Germinal center (tissue), 1 donor: ENCODE measurements at places on chromosomes 11 and 22.

- DNase-seq, result no peak
These were observed 107.6 kb downstream of the MED15 start for GRCh38 chr22:20615021-20615420.

GRCh38 chr11:66862559-66863037 is 5.7 kb downstream of the LRFN4 start:
- DNase-seq, result no peak

DNA sequence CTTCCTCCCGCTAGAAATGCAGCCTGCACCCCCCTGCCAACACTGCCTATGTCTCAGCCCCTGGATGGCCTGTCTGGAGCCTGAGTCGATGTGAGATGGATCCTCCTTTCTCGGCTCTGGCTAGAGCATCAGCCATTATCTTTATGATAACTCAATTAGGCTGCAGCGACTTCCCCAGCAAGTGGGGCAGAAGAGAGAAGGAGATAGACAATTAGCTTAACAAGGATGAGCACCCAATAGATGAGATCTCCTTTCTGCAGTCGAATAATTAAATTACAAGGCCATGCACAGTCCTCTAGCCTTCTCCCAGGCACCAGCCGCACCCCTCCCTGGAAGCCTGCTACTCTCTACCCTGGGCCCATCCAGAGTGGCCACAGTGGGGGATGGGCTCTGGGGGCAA is 179.3 kb downstream of the CEP164 start:
- no peak for DNase-seq

DNA sequence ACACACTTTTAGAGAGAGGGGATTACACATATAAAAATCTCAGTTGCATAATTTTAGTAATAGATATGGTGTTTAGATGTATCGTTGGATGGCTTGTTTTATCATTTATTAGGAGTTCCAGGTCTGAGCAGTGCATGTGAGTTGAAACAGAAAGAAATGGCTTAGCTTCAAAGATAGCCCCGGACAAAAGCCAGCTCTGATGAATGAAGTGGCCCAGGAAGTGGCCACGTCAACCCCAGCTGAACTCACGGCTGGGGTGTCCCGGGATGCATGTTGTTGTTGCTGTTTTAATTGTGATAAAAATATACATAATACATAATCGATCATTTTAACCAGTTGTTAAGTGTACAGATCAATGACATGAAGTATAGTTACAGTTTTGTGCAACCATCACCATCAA is 1513.6 kb downstream of the BRD1 start:
- no peak for DNase-seq

DNA sequence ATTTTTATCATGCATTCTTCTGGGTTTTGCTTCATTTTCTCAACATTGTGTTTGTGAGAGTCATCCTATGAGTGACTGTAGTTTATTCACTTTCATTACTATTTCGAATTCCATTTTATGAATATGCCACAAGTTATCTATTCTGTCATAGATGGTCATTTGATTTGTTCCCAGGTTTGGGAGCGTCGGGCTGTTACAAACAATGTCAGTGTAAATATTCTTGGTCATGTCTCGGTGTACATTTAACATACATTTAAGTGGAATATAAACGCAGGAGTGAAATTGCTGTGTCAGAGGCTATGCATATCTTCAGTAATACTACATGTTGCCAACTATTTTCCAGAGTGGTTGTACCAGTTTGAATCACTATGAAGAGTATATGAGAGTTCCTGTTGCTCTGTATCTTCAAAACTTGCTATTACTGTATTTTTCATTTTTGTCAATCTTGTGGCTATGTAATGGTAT is 2.4 kb downstream of the TRIM44 start:
- DNase-seq, result no peak

GRCh38 chr11:31981457-31981856 is 109.4 kb upstream of the RCN1 start:
- no peak for DNase-seq

GRCh38 chr11:95242845-95243605 is 12.0 kb upstream of the SESN3 start:
- DNase-seq, result no peak

GRCh38 chr22:45538281-45538680 is 35.6 kb downstream of the FBLN1 start:
- DNase-seq, result no peak

GRCh38 chr11:111334532-111335502 is 36.5 kb downstream of the POU2AF3 start:
- DNase-seq, result no peak

DNA sequence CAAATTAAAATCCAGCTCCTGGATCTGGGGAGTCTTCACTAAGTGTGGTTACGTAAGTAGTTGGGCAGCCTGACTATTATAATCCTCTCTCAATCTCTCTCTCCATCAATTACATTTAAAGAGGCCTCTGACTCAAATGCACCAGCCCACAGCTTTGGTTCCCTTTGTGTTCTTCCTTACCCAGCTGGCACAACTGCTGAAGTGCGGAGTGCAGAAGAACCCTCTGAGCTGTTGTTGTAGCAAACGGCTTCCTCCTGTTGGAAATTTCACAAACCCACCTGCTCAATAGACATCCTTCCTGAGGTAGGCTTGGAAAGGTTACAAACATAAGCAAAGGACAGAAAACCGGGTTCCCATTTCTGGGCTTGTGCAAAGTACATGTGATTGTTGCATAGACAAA is 17.0 kb upstream of the SORL1 start:
- no peak for DNase-seq

- DNase-seq, result no peak
These were observed 118.5 kb upstream of the LDLRAD3 start for GRCh38 chr11:35825386-35825785.

DNA sequence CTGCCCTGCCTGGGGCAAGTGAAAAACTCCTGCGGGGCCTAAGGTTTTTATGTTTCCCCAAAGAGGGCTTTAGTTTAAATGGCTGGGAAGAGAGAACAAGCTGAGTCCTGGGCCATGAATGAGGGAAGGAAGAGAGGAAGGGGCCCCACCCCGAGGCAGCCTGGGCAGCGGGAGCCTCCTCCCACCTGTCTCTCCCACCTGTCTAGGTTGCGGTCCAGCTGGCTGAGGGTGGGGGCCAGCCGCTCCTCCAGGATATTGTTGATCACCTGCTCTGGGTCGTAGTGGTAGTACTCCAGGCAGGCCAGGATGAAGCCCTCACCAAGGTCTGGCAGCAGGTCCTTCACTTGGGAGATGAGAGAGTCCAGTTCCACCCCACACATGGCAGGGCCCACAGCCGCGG is 34.6 kb downstream of the UQCR10 start:
- DNase-seq, result no peak

GRCh38 chr11:19705936-19706335 is 6.7 kb upstream of the NAV2 start:
- no peak for DNase-seq

GRCh38 chr22:43455846-43456245 is 44.0 kb downstream of the MPPED1 start:
- DNase-seq, result no peak

GRCh38 chr11:64339754-64340408 is at the start of gene CCDC88B:
Gene CCDC88B (plus strand): TSS chr11:64340204. CDS start chr11:64340267, 63 bp downstream.
- peak; percentile 94 for DNase-seq

DNA sequence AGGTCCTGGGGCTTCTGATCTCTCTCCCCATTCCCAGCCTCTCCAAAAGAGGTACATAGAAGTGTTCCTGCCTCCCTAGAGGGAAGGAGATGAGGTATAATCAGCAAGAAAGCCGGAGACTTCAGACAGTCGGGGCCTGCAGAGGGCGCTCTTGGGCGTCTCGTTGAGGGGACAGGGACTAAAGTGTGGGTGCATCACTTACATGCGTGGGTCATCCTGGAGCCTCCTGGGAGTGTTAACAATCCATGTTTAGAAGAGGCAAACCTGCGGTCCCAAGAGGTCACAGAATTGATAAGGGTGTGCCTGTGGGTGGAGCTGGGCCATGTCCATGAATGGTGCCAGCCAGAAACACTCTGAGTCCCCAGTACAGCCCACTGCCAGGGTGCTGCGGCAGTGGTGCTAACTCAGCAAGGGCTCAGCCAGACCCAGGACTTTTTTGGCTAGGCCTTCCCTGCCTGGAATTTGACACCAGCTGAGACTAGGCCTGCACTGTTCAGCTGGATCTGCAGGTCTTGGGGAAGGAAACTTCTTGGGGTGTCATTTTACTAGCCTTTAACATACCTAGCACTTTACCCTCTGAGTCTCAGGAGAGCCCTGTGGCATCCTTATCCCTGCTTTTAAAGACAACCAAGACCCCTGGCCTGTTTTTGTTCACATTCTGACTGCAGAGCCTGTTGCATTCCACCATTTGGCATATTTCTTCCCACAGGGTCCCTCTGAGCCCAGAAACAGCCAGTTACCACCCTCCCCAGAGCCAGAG is 5.5 kb downstream of the YDJC start:
- no peak for DNase-seq

GRCh38 chr11:118002541-118003423 is 16.6 kb downstream of the IL10RA start:
- DNase-seq, result no peak

- no peak for DNase-seq
These were observed 25.2 kb upstream of the CTR9 start for GRCh38 chr11:10725907-10726253.

- no peak for DNase-seq
These were observed 153.2 kb upstream of the NARS2 start for GRCh38 chr11:78727816-78728215.

GRCh38 chr22:46122511-46122971 is 27.8 kb upstream of the PPARA start:
- peak; percentile 81 for DNase-seq

DNA sequence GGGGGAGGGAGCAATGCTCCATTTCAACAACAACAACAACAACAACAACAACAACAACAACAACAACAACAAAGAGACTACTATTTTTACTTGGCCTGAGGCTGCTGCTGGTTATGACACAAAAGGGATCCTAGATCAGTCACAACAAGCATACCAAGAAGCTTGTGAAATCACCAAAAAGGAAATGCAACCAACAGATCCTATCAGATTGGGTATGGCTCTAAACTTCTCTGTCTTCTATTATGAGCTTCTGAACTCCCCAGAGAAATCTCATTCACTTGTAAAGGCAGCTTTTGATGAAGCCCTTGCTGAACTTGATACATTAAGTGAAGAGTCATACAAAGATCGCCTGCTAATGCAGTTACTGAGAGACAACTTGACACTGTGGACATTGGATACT is 10.5 kb upstream of the MS4A2 start:
- DNase-seq, result no peak

DNA sequence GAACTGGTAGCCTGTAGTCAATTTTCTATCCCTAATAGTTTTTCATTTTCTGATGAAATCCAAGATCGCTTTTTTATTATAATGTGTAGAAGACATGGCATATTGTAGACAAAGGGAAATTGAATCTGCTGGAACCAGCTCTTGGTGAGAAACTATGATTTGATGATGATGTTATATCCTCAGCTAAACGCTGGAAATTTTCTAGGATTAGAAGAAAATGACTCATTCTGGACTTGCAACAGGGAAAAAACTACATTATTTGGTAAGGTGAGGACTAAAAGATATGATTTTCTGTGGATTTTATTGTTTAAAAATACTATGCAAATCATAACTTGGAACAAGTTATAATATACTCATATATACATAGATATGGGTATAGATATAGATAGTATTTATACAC is 14.1 kb upstream of the PGM2L1 start:
- no peak for DNase-seq

- no peak for DNase-seq
These were observed 2.5 kb upstream of the RCN1 start for GRCh38 chr11:32088117-32088941.

DNA sequence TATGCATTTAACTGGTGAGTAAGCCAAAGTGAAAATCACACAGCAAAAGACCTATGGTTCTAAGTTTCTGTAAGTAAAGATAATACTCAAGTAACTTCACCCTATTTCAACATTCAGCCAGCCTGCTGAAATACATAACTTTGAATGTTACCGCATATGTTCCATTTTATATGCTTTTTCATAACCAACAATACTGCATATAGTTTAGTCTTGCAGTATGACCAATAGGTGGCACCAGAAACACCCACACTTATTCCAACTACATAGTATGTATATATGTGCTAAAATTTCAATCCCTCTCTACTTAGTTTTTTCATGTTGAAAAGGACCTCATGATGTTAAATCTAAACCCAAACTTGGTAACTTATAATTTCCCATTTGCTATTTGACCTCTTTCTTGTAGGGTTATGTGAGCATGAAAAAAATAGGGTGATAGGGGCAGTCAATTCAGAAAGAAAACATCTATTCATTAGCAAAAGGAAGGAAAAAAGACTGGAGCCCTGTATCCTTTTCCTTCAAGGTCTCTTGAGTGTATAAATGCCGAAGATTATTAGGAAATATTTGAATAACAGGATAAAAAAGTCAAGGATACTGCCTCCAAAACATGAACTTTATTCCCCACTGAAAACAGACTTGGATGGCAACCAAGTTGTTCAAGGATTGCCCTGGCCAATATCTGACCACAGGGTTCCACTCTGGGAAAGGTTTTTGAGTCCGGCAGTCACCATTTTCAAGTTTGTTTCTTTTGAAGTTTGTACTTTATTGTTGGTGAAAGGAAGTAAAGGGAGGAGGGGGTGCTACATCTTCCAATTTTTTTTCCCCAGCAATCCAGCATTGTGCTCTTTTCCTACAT is 23.8 kb upstream of the FZD4 start:
- no peak for DNase-seq
